ENCODE measurements at places on chromosomes 3 and 15.

DNA sequence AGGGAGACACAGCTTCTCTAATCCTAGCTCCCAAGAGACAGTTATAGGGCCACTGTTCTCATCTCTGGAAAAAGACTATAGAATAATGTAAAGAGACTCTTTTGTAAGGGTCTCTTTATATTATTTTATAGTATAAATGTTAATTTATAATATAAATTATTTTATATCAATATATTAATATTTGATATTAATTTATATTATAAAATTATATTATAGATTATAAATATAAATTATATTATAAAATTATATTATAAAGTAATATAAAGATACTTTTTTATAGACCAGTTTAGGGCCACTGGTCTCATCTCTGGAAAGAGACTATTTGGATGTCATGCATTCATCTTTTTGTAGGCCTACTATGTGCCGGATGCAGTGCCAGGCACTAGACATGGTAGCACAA, 53.9 kb downstream of the SV2B start:
- peaks cover 31% of the 10 kb centered on the region for H3K27me3 ChIP-seq
- no peak for DNase-seq
- no peak overlapping the region for H3K27ac ChIP-seq
- H3K4me3 ChIP-seq: no peak overlapping the region
- no peaks in the 10 kb centered on the region for H3K36me3 ChIP-seq
- H3K4me1 ChIP-seq: no peaks in the 10 kb centered on the region

DNA sequence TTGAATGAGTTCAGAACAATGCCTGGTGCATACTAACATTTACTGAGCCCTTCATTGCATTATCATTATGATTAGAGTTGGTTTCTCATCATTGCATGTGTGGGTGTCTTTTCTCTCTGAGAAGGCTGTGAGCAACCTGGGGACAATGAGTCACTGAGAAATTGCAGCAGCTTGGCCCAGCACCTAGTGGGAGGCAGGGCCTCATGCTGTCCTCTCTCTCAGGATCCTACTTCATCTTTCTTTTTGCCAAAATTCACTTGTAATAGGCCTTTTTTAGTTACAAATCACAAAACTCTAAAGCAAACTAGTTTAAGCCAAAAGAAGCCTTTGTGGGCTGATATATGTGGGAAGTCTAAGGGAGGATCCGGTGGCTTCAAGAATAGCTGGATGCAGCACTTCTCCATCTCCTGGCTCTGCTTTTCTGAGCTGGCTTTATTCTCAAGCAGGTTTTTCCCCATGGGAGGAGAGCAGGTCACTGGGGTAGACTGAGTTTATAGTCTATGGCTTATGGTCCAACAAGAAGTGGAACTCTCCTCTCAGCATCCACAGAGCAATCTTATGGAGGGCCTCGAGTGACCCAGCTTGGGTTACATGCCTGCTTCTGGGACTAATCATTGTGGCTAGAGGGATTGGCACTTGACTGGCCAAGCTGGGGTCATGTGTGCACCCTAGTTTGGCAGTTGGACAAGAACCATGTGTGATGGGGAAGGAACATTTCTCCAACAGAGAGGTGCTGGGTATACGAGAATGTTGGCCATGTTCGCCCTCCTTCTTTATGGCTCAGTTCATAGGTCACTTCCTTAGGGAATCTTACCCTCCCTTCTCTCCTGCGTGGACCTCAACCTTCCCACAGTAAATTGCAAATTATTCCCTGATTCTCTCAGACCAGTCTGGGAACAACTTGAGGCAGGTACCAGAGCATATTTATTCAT, 8.7 kb upstream of the CAMK1 start:
- H3K27ac ChIP-seq: peak overlapping the region; percentile 91
- H3K36me3 ChIP-seq: peaks cover 39% of the 10 kb centered on the region
- peaks cover 54% of the 10 kb centered on the region for H3K4me1 ChIP-seq
- no peaks in the 10 kb centered on the region for H3K27me3 ChIP-seq
- H3K4me3 ChIP-seq: no peak overlapping the region

GRCh38 chr15:36571301-36571700, 8.1 kb upstream of the CDIN1 start:
- no peak for DNase-seq
- no peaks in the 10 kb centered on the region for H3K36me3 ChIP-seq
- no peak overlapping the region for H3K27ac ChIP-seq
- no peak overlapping the region for H3K4me3 ChIP-seq
- peaks cover 6% of the 10 kb centered on the region for H3K27me3 ChIP-seq
- no peaks in the 10 kb centered on the region for H3K4me1 ChIP-seq

DNA sequence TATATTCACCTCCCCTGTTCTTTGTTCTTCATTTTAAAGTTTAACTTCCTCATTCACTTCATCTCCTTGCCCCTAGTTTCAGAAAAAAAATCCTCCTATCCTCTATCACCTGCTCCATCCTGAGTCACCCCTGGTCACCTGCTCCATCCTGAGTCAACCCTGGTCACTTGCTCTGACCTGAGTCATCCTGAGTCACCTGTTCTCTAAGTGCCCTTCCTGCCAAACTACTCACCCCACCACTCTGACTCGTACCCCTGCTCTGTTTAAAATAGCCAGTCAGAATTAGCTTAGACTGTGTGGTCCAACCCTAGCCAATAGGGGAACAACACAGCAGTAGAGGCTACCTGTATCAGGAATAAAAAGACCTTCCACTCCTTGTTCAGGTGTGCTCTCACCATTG, 716.9 kb downstream of the ZBBX start:
- no peaks in the 10 kb centered on the region for H3K27me3 ChIP-seq
- H3K36me3 ChIP-seq: no peaks in the 10 kb centered on the region
- no peak overlapping the region for H3K4me3 ChIP-seq
- no peak for DNase-seq
- H3K4me1 ChIP-seq: no peaks in the 10 kb centered on the region

DNA sequence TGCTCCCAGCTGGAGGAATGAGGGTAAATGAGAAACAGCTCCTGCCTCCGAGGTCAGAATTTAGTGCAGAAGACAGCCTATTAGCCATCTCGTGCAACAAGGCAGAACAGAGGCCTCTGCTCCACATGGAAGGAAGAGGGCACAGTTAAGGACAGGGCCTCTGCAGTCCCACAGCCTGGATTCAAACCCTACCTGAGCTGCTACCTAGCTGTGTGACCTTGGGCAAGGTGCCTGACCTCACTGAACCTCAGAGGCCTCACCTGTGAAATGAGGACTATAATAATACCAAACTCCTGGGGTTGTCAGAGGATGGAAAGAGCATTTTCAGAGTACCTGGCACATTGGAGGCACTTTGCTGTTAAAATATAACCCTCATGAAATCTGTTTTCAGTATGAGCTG, 285.7 kb upstream of the CTNNB1 start:
- H3K4me1 ChIP-seq: no peaks in the 10 kb centered on the region
- no peaks in the 10 kb centered on the region for H3K36me3 ChIP-seq
- no peaks in the 10 kb centered on the region for H3K27me3 ChIP-seq

- H3K27me3 ChIP-seq: peaks cover 6% of the 10 kb centered on the region
- H3K4me3 ChIP-seq: no peak overlapping the region
- peaks cover 7% of the 10 kb centered on the region for H3K36me3 ChIP-seq
- DNase-seq: no peak
- H3K4me1 ChIP-seq: peaks cover 2% of the 10 kb centered on the region
- H3K27ac ChIP-seq: no peak overlapping the region
Measured at GRCh38 chr15:91461377-91461776, 361.3 kb downstream of the SV2B start.

- H3K36me3 ChIP-seq: peaks cover 2% of the 10 kb centered on the region
- no peak for DNase-seq
- H3K27me3 ChIP-seq: peaks cover 12% of the 10 kb centered on the region
- peaks cover 5% of the 10 kb centered on the region for H3K4me1 ChIP-seq
Measured at GRCh38 chr3:14907043-14907966, 40.1 kb upstream of the NR2C2 start.

DNA sequence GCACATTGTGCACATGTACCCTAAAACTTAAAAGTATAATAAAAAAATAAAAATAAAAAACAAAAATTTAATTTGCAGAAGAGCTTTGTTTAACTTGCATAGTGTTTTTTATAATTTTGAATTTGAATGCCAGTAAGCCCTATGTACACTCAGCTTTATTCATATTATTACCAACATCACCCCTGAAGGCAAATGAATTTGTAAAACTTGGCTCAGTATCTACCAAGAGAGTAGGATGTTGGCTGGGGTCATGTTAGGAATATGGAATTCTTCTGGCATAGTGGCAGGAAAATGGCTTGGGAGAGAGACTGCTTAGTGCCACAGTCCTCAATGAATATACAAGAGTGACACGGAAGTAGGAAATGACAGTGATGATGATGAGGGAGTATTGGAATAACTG, 30.7 kb downstream of the TRPC1 start:
- H3K36me3 ChIP-seq: peaks cover 2% of the 10 kb centered on the region
- H3K4me1 ChIP-seq: no peaks in the 10 kb centered on the region
- H3K27ac ChIP-seq: no peak overlapping the region
- H3K4me3 ChIP-seq: no peak overlapping the region

DNA sequence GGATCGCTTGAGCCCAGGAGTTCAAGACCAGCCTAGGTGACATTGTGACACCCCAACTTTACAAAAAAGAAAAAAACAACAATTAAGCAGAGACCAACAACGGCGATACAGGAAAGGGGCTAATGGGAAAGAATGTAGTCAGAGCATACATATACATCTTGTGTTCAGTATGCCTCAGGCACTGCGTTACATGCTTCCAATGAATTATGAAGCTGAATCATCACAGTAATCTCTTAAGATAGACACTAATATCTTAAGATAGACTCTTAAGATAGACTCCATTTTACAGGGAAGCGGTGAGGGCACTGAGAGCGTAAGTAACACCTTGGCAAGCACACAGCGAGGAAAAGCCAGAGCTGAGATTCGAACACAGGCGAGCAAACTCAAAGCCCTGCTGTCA, 6.1 kb upstream of the LDHAL6B start:
- H3K36me3 ChIP-seq: no peaks in the 10 kb centered on the region
- no peak for DNase-seq
- no peak overlapping the region for H3K4me3 ChIP-seq

- peak overlapping the region; percentile 55 for H3K27ac ChIP-seq
- H3K4me3 ChIP-seq: no peak overlapping the region
- H3K36me3 ChIP-seq: no peaks in the 10 kb centered on the region
- no peaks in the 10 kb centered on the region for H3K27me3 ChIP-seq
- no peak for DNase-seq
Measured at GRCh38 chr3:69235882-69236281, 113.5 kb upstream of the LMOD3 start.

GRCh38 chr3:186107215-186108105, 1.4 kb downstream of the ETV5 start:
- no peak overlapping the region for H3K27ac ChIP-seq
- H3K4me3 ChIP-seq: peak overlapping the region; percentile 74

DNA sequence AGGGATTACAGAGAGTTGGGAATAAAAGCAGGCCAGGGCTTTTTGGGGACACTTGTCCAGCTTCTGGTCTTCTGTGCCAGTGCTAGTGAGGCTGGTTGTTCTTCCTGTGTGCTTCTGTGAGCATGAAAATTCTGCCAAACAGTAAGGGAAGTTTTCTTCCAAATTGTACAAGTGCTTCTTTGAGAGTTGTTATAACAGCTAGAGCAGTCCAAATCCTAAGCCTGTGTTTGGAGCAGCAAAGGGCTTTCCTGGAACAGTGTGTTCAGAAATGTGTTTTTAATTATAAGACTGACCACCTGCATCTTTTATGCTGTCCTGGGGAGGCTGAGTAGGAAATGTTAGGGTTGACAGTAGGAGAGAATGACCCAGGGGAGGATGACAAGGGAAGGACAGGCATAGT, 223.0 kb upstream of the P2RY1 start:
- no peak overlapping the region for H3K4me3 ChIP-seq
- no peak overlapping the region for H3K27ac ChIP-seq
- peaks cover 7% of the 10 kb centered on the region for H3K27me3 ChIP-seq
- DNase-seq: no peak

DNA sequence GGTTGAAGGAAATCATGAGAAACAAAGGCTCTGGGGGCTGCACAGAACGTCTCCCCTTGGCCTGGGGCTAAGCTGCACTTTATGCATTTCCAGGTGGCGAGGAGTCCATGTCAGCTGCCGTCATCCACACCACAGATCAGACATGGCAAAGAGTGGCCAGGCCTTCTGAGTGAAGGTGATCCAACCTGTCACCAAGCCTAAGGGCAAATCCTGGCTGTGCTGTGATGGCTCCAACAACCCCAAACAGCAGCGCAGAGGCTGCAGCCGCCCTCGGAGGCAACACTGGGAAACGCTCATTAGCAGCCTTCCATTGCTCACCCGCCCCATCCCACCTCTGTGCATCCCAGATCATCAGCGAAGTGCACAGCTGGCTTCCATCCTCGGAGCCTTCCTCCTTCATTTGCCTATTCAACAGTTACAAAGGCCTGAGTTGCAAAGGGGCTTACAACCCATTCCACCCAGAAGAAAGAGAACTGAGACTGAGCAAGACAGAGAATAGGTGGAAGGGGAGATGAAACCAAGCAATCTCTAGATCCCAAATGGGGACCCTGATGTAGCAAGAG, 55.7 kb downstream of the SRGAP3 start:
- no peaks in the 10 kb centered on the region for H3K4me1 ChIP-seq
- H3K4me3 ChIP-seq: no peak overlapping the region
- H3K27me3 ChIP-seq: peaks cover 7% of the 10 kb centered on the region

DNA sequence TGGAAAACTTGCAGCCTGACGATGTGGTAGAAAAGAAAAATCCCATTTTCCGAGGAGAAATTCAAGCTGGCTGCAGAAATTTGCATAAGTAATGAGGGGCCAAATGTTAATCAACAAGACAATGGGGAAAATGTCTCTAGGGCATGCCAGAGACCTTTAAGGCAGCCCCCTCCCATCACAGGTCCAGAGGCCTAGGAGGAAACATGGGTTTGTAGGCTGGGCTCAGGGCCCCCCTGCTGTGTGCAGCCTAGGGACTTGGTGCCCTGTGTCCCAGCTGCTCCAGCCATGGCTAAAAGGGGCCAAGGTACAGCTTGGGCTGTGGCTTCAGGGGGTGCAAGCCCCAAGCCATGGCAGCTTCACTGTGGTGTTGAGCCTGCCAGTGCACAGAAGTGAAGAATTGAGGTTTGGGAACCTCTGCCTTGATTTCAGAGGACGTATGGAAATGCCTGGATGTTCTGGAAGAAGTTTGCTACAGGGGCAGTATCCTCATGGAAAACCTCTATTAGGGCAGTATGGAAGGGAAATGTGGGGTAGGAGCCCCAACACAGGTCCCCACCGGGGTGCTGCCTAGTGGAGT, 75.9 kb upstream of the CADPS start:
- H3K27me3 ChIP-seq: no peaks in the 10 kb centered on the region
- H3K4me1 ChIP-seq: no peaks in the 10 kb centered on the region
- H3K36me3 ChIP-seq: no peaks in the 10 kb centered on the region
- no peak overlapping the region for H3K4me3 ChIP-seq
- no peak overlapping the region for H3K27ac ChIP-seq

DNA sequence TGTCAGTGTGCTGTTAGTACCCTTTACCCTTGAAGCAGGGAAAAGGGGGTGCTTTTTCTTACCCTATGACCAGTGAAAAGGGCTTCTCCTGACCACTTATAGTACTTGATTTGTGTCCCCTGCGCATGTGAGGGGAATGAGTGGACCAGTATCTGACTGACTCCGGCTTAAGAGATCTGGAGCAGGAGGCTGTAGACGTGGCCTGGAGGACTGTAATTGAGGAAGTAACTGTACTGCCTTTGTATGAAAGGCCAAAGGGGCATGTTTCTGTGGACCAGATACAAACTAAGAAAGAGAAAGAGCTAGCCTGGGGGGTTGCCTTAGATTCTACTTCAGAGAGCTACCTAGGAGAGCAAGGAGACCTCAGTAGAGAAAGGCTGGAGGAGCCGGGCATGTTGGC, 89.9 kb upstream of the TBL1XR1 start:
- H3K27ac ChIP-seq: no peak overlapping the region
- H3K27me3 ChIP-seq: no peaks in the 10 kb centered on the region
- H3K4me1 ChIP-seq: peaks cover 11% of the 10 kb centered on the region
- H3K36me3 ChIP-seq: no peaks in the 10 kb centered on the region

GRCh38 chr3:33064929-33065328, 32.0 kb downstream of the GLB1 start:
- H3K36me3 ChIP-seq: peaks cover 59% of the 10 kb centered on the region
- no peaks in the 10 kb centered on the region for H3K27me3 ChIP-seq
- DNase-seq: peak; percentile 48
- H3K4me1 ChIP-seq: peaks cover 80% of the 10 kb centered on the region
